ENCODE measurements at places on chromosomes 1 and 21. TPM values are rescaled to one million over a fixed set of nuclear protein-coding genes. Genes with fewer than 3 reads are reported as not detected.

GRCh38 chr1:78703806-78704205 is 54.2 kb downstream of the IFI44 start:
- no peak for DNase-seq

ZNF593OS gene
- not detected for total RNA-seq

USP33 gene
- 85.9 TPM for total RNA-seq

DNA sequence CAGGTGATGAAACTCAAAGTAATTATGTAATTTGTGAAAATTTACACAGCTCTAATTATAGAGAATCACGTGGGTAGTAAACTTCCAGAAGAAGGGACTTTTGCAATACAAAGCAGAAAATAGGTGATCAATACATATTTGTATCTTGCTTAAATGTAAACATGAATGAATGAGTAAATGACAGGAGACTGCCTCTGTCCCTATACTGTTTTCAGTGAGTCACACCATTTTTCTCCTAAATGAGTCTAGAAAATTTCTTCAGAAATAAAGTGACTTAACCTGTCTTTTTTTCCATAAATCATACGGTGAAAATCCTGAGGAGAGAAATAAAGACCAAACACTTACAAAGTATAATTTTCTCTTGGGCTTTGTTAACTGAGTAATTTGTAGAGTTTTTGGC is 11.9 kb downstream of the RAP1A start:
- DNase-seq = no peak

S100A14 gene
- not detected for total RNA-seq

GRCh38 chr21:45887120-45887611 is 94.4 kb upstream of the COL6A1 start:
- DNase-seq = peak; percentile 27

GRCh38 chr1:217673387-217673786 is 42.2 kb downstream of the SPATA17 start:
- no peak for DNase-seq

DNA sequence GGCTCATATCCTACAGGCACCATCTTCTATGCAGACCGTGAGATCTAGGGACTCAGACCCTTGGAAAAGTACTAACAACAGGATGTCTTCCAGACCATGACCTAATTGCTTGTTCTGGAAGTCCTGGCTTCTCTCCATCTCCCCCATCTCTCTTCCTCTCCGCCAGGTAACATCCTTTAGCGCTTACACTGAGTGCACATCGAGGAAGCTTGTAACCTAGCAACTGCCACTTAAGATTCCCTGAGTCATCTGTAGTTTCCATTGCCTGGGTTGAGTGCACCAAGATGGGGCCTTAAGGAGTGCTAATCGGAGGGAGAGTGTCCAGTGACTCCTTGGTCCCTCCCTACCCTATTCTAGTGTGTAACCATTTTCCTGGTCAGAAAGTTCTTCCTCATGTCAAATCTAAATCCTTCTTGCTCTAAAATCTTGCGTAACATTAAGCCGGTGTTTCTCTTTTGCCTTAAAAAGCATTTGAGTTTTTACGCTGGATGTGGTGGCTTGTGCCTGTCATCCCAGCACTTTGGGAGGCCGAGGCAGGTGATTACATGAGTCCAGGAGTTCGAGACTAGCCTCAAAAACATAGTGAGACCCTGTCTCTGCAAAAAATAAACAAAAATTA is 9.7 kb downstream of the KLHDC8A start:
- DNase-seq = peak; percentile 75

LRRC7 gene
- 0.49 TPM for total RNA-seq

LBR gene
- total RNA-seq = 57.1 TPM

KPRP gene
- not detected for total RNA-seq

All from M059J (cell line).